Fibroblast of mammary gland (primary cell): ENCODE measurements at places on chromosomes 3 and 15.

DNA sequence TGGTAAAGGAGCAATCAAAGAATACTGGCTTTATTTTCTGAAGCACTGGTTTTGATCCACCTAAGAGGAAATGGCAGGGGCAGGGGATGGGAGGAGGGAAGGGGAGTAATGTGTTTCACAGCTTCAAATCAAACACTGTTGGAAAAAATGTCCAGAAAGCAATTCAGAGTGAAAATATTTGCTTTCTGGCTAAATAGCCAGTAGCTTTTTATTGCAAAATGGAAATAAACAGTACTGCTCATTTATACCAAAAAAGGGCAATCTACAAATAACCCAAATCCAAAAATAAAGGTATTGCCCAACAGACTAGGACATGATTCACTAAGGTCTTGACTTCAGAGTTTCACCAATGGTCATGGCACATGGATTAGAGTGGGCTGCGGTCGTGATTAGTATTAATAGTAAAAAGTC, 279.3 kb upstream of the THBS1 start:
- peak; percentile 92 for DNase-seq

DNA sequence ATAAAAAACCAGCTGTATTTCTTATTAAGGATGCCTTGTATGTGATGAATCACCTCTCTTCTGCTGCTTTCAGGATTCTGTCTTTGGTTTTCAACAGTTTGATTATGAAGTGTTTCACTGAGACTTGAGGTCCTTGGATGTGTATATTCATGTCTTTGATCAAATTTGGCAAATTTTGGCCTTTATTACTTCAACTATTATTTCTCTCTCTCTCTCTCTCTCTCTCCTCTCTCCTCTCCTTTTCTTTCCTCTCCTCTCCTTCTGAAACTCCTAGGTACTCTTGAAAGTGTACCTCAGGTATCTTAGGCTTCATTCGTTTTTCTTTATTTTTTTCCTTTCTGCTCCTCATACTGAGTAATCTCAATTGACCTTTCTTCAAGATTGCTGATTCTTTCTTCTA, 43.3 kb downstream of the LSM3 start:
- DNase-seq = no peak

DNA sequence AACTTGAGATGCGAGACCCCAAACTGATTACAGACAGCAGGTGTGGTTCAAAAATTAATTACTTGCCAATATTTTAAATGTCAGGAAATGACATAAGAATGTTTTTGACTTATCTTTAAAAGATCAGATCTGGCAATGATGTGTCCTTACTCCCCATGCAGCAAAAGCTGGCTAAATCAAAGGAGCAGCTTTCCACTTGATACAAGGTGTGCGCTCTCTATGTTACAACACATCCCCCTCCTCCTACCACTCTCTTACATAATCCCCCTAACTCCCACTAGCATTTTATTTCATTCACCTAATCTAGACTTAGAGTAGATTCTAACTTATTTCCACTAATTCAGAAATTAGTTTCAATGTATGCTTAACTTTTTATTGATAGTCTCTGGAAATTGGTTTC, 609.0 kb downstream of the GRM7 start:
- no peak for DNase-seq

DNA sequence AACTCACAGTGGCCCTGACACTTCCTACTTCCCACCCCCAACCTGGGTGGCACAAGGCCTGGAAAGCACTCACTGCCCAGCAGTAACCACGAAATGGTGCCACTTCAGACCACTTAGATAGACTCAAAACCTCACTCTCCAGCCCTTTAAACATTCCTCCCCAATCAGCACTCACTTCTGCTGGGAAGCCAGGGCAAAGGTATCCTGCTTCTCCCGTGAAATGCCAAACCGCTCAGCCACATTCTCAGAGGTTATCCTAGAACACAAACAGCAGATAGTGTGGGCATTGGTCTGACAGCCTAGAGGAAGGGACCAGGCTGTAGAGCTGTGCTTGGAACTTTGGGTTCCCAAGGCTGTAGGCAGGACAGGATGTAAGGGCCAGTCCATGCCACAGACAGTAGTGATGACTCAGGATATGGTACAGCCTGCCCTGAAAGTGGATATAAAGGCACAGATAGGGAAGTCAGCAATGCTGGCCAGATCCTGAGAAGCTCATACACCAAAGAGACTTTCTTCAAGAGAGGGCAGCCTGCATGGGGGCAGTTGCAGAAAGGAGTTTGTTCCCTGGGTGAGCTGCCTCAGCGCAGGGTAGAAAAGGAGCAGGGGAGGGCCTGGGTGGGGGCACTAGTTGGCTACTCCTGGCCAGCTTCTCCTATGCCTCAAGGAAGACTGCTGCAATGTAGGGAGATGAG, 9.2 kb downstream of the ACAA1 start:
- DNase-seq = no peak

DNA sequence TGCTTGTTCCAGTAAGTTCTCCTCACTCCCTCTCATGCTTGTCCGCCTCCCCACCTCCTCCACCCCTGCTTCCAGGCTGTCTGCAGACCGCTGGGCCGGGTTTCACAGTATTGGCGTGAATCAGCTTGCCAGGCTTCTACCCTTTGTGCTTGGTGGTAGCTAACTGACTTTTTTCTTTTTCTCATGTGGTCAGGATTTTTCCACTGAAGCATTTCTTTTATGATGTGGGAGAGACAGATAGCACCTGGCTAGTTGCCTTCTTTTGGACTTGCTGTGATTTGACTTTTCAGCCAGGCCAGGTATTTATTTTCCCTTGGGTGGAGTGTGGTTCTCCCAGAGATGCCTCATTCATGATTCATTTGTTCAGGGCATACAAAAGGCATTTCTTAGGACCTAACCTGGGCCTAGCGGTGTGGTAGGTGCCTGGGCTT, 60.6 kb downstream of the ST6GAL1 start:
- no peak for DNase-seq

DNA sequence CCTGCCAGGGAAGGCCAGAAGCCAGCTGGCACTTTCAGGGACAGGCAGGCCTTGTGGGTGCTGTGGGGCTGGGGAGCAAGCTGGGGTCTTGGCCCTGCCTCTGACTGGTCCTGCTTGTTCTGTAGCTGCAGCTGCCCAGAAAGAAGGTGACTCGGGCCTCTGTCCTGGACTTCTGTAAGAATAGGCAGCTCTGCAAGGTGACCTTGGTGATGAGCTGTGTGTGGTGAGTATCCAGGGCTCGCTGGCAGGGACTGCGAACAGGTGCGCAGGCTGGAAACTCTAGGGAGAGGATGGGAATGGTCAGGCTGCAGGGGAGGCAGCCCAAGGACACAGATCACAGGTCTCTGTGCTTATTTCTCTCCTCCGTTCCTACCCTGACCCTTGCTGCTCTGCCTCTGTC, 31.2 kb downstream of the SLC22A14 start:
- DNase-seq = no peak

DNA sequence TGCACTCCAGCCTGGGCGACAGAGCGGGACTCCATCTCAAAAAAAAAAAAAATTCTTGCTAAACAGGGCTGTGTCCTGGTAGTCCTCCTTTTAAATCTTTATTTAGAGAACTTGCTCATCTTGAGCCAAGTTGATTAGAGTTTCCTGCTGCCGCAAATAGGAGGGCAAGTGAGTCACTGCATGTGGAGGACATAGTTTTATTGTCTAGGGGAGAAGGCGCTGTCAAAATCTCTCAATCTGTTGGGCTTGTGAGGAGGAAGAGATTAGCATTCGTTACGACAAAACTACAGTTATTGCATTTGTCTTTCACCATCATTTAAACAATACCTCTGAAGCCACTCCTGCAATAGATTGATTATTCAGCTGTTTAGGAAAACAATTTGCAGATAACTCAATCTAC, 11.5 kb downstream of the MUC4 start:
- DNase-seq = no peak

DNA sequence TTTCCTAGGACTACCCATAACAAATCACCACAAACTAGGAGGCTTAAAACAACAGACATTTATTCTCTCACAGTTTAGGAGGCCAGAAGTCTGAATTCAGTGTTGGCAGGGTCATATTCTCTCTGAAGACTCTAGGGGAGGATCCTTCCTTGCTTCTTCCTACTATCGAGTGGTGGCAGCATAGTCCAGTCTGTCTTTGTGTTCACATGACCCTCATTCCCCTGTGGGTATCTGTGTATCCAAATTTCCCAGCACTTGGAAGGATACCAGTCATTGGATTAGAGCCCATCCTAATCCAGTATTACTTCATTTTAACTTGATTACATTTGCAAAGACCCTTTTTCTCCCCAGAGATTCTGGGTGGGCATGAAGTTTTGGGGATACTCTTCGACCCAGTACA, 63.8 kb downstream of the GMPS start:
- DNase-seq = peak; percentile 65
